ENCODE measurements at places on chromosomes 7 and 10.

GRCh38 chr10:103917302-103918052, 507 bp downstream of the STN1 start:
- DNase-seq = peak; percentile 55

DNA sequence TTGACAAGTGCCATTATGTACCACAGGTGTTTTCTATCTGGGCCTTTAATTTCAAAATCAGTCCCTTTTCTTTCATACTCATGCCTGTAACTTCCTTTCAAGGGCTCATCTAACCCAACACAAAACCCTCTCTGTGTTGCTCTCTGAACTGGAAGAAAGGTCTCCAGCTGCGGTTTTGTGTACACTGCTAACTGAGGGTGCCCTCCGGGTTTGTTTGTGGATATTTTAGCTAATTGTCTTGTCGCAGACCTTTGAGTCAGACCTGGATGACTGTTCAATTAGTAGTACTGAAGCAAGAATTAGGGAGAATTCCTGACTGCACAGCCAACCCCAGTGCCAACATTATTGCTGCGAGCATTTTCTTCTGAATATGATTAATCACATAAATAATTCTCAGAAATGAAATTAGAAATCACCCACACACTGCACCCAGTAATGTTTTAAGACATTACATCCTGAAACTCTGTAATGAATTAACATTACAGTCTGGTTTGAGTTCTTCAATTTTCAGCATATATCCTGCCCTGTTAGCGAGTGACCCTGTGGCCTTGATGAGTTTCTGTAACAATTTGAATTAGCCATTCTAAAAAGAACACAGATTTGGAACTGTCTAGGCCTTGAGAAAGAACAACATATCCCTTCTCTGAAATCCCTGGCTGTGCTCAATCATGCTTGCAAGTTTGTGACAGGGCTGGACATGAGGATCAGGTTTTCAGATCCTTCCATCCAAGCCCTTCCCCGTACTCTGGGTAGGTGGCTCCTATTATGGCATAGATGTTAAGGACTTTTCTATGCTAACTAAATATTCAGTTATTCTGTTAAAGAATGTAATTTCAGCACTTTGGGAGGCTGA, 460.1 kb downstream of the PLXDC2 start:
- DNase-seq = peak; percentile 17

- no peak for DNase-seq
These were observed 54.1 kb upstream of the PPIF start for GRCh38 chr10:79292891-79293746.

GRCh38 chr10:42926843-42927242, 144.2 kb downstream of the BMS1 start:
- DNase-seq = peak; percentile 50

DNA sequence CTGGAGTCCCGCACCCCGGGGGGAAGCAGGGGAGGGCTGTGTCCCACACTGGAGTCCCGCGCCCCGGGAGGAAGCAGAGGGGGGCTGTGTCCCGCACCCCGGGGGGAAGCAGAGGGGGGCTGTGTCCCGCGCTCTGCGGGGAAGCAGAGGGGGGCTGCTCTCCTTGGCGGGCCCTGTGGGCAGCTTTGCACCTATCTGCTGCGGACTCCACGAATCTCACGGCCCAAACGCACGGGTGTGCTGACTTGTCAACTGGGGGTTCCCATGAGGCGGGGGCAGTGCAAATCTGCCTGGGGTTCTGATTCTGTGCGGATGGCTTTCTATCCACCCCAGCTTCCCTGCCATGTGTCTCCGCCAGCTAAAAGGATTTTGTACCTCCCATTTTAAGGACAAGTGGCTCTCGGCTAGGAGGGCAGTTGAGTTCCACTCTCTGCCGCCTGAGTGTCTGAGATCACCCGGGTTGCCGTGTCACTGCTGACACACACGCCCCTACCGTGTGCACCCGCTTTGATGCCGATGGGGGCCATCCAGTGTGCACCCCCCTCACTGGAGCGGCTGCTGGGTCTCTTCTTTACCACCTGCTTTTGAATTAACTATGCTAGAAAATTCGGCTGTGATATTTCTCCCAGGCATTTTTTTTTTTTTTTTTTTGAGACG, 20.5 kb downstream of the GPER1 start:
- no peak for DNase-seq

DNA sequence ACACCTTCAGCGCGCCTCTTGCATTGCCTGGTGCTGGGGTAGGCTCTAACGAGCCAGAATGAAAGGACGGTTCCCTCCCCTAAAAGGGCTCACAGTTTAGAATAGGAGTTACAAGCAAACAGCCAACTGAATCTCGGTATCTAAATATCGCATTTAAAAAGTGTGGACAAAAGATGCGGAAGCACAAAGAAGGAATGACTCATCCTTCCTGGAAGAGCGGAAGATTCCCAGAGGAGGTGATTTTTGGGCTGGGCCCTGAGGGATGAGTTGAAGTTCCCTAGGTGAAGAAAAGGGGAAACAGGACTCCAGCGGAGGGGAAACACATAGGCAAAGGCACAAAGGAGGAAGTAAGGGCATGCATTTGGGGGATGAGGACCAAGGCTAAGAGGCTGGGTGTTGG, 29.9 kb downstream of the SRRM3 start:
- no peak for DNase-seq

- no peak for DNase-seq
These were observed 30.5 kb upstream of the SLF2 start for GRCh38 chr10:100882252-100882651.

- DNase-seq = no peak
These were observed 123.3 kb upstream of the FAM204A start for GRCh38 chr10:118465300-118465874.

GRCh38 chr7:138556771-138557484, 96.9 kb downstream of the TRIM24 start:
- DNase-seq = no peak

DNA sequence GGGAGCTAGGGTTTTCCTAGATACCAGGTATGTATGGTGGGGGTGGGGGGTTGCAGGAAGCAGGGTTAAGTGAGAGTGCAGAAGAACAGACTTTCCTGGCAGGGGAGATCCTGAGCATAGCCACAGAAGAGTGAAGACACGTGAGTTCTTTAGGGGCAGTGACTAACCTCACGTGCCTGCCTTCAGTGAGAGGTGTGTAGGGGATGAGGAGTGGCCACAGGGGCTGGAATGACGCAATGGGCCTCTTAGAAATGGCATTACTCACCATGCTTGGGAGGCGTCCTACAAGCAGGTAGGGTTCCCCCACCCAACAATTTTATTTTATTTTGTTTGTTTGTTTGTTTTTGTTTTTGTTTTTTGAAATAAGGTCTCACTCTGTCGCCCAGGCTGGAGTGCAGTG, 698.6 kb upstream of the NRP1 start:
- no peak for DNase-seq

DNA sequence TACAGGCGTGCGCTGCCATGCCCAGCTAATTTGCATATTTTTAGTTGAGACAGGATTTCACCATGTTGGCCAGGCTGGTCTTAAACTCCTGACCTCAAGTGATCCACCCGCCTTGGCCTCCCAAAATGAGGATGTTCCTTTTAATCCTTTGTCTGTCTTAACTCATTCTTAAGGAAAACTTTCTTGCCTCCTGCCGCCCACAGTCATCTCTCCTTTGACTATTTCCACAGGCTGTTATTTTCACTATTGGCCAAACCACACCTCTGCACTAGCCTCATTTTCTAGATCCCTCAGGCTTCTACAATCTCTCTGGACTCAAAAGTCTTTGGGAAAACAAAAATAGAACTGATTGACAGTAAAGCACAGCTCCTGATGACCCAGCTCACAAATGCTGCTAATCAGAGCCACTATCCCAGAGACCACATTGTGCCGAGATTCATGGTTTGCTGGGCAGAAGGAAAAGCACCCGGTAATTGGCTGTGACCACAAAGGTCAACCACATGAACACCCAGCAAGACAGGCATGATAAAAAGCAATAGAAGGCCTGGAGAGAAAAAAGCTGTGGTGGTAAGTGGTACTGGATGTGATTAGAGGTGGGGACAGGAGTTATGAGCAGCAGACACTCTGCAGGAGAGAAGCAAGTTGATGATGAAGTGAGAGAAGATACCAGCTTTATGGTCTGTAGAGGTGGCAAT, 44.1 kb upstream of the ZNRF2 start:
- DNase-seq = peak; percentile 89

- DNase-seq = peak; percentile 14
These were observed 160.4 kb downstream of the KIF20B start for GRCh38 chr10:89861584-89862301.

- no peak for DNase-seq
These were observed 235.9 kb upstream of the CSTF2T start for GRCh38 chr10:51935341-51935740.

GRCh38 chr7:107632492-107632865, 28.1 kb upstream of the SLC26A4 start:
- DNase-seq = no peak

GRCh38 chr10:24432478-24433416, 223.8 kb downstream of the KIAA1217 start:
- no peak for DNase-seq

DNA sequence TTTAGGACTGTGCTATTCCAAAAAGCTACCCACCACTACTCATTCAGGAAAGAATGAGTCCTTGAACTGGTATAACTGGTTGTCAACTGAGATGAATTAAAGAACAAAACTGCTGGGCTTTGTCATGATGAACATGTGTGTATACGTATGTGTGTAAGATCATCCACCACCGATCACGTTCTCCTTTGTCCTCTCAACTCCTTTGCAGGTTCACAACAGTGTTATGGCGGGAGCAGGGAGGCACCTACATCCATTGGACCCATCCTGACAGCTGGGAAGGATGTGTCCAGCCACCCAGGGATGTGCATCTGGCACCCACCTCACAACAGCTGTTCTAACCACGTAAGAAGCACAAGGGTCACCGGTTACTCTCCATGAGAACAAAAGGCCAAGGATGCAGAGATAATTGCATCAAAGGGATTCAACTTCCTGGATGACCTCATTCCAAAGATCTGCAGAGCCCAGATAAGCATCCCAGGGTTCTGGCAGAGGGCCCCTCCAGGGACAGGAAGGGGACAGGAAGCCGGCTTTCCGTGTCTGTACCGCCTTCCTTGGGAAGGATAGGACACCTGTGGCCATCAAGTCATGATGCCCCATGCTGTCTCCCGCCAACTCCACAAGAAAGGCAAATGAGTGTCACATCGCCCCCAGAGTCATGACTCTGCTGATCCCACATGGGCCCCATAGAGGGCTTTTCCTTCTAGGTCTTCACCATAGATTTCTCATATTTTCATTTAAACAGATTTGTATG, 66.1 kb downstream of the STEAP1B start:
- DNase-seq = peak; percentile 80

- DNase-seq = no peak
These were observed 391.4 kb upstream of the AKR1E2 start for GRCh38 chr10:4434516-4435071.

- no peak for DNase-seq
These were observed 103.2 kb upstream of the GPR26 start for GRCh38 chr10:123562811-123563580.

DNA sequence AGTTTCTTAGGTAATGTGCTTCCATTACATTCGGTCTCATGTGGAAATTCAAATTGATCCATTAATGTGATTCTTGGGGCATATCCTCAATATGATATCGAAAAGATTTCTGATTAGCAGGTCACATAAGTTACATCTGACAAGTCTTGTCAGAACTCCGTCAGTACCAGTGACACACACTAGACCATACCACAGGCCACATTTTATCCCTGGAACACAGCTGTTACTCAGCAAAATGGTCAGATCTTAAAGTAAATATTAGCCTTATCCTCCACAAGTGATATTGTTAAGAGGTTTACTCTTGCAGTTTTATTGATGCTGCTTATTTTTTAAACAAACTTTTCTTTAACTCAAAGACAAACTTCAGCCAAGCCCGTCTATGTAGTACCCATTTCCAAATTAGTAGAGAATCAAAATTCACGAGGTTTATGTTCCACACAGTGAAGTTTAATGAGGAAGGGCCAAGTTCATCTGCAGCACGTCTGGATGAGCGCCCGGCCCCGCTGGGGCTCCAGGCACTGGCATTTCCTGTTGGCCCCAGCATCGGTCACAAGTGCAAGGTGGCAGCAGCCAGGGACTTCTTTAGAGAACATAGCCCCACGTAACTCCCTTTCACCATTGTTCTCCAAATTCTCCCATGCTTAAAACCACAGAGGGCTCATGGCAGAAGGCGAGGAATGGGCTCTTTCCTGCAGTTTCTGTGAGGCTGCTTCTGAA, 132.2 kb downstream of the VIPR2 start:
- DNase-seq = no peak

DNA sequence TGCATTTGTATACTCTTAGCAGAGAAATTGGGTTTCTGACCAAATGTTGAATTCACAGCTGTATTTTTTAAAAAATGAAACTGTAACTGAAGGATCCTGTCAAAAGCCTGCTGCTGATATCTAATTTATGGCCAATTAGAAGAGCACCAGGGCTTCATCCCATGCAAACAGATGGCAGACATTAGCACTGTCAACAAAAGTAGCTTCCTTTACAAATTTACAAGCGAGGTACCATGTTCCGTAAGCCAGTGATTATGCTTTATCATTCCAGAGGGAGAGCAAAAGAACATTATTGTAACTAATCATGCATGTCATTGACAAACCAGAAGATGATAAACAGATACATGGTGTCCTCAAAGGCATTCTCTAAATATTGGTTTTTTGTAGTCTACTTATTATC, 177.2 kb upstream of the DKK1 start:
- DNase-seq = no peak

DNA sequence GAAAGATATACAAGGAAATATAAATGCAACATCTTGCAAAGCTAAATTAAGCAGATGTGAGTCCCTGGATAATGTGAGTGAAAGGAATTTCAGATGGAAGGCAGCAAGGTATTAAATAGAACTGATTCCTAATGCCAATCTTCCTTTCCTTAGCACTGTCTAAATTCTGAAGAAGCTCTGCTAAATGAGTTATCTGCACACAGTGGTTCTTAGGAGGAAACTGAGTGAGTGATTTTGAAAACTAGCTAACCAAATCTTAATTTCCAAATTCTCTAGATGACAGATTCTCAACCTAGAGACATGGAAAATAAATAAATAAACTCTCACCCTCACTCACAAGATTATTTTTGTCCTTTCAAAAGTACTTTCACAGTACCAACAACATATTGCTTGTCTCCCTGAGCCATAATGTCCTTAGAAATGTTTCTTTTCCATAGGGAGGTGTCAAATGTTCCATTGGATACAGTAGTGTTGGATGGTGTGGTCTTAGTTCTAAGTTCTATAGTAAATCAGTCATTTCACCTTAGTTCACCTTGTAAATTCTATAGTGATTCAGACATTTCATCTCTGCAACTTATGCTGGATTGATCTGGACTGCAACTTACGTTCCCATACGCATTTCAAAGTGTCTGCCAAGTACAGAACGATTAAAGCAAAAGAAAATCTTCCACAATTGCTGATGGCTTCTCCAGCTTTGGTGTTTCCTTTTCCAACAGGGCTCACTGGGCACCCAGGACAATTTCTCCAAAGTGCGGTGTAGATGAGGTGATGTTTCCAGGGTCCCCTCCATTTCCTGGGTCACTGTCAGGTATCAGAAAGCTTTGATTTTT, 145.4 kb upstream of the FAM171A1 start:
- DNase-seq = no peak

GRCh38 chr7:35699796-35700305, 4.9 kb upstream of the HERPUD2 start:
- DNase-seq = no peak

GRCh38 chr10:88915781-88916180, 35.7 kb downstream of the STAMBPL1 start:
- no peak for DNase-seq
